PC-3 (cell line): ENCODE measurements at places on chromosomes 7 and 10. TPM values are rescaled to one million over a fixed set of nuclear protein-coding genes. Genes with fewer than 3 reads are reported as not detected.

PNLIP gene
- total RNA-seq = not detected in 2 replicates

LRRC17 gene
- total RNA-seq = 0.11 TPM in 1 of 2 replicates, not detected in the other

DNAJC2 gene
- 21.7 and 30.6 TPM in 2 replicates for total RNA-seq

AMZ1 gene
- total RNA-seq = 0.75 TPM in 1 of 2 replicates, not detected in the other

DNA sequence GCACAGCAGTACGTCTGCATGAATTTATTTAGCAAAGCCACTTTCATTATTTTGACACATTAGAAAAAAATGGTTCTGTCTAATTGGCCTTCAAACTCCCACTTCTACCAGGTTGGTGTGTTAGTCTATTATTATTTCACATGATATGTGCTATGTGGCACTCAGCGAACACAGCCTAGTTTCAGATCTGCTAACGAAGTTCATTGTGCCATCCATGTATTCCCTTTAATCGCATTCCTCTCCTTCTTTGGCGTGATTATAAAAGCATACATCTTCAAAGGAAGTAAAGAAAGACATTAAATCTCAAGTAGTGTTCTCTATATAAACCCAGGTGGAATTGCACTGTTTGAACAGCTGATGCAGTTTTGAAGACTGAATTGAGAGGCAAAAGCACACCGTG is 96.4 kb upstream of the CACNA2D1 start:
- DNase-seq = no peak

- DNase-seq = peak; percentile 77
These were observed 63.9 kb downstream of the STK17A start for GRCh38 chr7:43646603-43647338.

GRCh38 chr10:98273057-98273850 is 5.3 kb upstream of the LOXL4 start:
- no peak for DNase-seq

DNA sequence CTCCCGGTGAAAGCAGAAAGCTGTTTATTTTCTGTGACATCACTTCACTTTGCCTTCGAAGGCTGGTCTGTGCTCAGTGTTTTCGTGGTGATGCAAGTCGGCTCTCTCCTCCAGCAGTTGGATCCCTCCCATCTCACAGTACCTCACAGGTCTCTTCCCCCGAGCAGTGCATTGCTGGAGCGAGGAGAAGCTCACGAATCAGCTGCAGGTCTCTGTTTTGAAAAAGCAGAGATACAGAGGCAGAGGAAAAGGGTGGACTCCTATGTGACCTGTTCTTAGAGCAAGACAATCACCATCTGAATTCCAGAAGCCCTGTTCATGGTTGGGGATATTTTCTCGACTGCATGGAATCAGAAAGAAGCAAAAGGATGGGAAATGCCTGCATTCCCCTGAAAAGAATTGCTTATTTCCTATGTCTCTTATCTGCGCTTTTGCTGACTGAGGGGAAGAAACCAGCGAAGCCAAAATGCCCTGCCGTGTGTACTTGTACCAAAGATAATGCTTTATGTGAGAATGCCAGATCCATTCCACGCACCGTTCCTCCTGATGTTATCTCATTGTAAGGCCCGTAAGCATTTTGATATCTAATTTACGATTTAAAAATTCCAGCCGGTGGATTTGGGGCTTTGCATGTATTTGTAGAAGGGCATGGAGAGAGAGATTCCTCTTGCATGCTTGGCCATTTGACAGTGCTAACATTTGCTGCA is at the start of gene LGI1:
Gene LGI1 (plus strand): TSS at position 136 of the 707 bp plus-strand sequence. CDS start 209 bp downstream, at position 345.
- no peak for DNase-seq

- DNase-seq = no peak
These were observed 1288.5 kb upstream of the AUTS2 start for GRCh38 chr7:68309806-68310205.

GRCh38 chr10:129171812-129172211 is 295.2 kb upstream of the MGMT start:
- DNase-seq = no peak

GRCh38 chr10:95814011-95814727 is 58.2 kb downstream of the ENTPD1 start:
- peak; percentile 55 for DNase-seq
